KBM-7 (cell line): ENCODE measurements at places on chromosomes 11 and 22.
A peak's percentile ranks its signal among the peaks of the same experiment; 100 is the strongest.

DNA sequence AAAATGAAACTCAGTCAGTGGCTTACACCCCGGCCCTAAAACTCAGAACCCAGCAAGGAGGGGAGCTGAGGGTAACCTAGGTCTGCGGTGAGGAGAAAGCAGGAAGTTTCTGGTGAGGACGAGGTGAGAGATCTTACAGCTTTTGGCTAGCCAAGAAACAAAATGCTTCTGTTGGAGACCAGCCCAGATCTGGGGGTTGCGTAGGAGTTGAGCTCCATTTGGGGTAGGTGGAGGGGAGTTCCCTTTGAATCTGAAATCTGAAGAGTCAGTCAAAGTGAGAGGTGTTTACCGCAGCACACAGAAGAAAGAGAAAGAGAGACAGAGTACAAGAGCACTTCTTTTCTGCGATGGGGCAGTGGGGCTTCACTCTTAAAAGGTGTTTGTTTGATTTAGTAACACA lies 29.6 kb downstream of the EHF start:
- DNase-seq = peak; percentile 83

DNA sequence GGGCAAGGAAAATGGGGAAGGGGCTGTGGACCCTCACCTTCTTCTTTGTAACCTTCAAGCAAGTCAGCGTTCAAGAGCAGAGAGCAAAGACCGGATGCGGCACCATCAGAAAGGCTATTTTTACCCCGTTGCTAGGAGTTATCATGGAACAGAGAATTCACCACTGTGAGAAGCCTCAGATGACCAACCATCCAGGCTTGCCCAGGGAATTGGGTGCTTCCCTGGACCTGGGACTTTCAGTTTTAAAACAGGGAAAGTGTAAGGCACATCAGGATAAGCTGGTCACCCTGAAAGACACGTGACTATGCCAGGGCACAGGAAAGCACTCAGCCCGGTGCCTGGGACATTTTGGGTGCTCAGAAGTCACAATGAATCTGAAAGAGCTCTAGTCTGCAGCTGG lies 10.4 kb downstream of the GALNT18 start:
- DNase-seq = no peak

- DNase-seq = peak; percentile 55
These were observed 33.0 kb downstream of the LRRC10B start for GRCh38 chr11:61541598-61541997.

DNA sequence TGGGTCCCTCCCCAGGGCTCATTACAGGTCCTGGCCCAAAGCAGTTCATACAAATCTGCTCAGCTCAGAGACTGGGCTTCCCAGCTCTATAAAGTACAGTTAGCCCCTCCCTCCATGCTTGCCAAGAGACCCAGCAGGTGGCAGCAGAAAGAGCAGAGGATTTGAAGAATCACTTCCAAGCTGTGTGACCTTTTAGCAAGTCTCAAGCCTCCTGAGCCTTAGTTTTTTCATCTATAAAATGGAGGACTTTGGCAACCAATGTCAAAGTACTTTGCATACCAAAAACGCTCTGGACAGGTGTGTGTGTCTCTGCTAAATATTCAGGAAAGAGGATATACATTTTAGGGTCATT lies 26.6 kb downstream of the RELT start:
- DNase-seq = peak; percentile 29

GRCh38 chr22:49553076-49553475 lies 274.6 kb downstream of the BRD1 start:
- DNase-seq = no peak

DNA sequence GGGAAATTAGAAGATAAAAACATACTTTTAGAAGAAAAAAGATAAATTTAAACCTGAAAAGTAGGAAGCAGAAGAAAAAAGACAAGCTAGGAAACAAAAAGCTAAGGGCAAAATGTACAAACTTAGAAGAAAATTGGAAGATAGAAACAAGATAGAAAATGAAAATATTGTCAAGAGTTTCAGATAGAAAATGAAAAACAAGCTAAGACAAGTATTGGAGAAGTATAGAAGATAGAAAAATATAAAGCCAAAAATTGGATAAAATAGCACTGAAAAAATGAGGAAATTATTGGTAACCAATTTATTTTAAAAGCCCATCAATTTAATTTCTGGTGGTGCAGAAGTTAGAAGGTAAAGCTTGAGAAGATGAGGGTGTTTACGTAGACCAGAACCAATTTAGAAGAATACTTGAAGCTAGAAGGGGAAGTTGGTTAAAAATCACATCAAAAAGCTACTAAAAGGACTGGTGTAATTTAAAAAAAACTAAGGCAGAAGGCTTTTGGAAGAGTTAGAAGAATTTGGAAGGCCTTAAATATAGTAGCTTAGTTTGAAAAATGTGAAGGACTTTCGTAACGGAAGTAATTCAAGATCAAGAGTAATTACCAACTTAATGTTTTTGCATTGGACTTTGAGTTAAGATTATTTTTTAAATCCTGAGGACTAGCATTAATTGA lies 1.0 kb downstream of the MALAT1 start:
- no peak for DNase-seq
